Stimulated activated CD8-positive, alpha-beta memory T cell treated with anti-CD3 and anti-CD28 coated beads, Interleukin-12 subunit alpha, Interleukin-12 subunit beta, amount 100 ng/mL, for 1 hour (primary cell): ENCODE measurements at places on chromosomes 2 and 18.

DNA sequence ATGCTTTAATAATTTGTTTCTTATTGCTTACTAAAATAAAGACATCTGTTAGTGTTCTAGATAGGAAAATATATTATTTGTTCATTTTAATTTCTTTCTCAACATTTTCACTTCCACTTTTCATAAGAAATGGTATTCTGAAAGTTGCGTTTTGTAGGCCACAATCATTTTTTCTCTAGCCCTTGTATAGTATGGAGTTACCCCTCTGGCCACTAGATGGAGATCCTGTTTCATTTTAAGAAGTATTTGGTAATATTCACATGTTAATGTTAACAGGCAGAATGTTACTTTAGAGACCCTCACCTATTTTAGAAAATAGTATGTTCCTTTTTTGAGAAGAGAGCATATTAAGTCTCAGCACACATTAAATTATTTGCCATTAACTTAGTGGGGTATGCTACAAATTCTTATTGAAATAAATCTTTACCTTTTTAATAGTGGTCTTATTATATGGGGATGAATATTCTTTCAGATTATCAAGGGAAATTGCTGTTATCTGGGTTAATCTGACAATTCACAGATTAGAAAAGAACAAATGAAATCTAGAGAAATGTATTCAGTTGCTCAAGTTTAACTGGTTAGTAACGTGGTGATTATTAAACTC is 73.9 kb upstream of the TTC27 start:
- no peak for DNase-seq

- no peak for DNase-seq
Observed at GRCh38 chr2:53114582-53114981, 653.0 kb upstream of the CHAC2 start.

DNA sequence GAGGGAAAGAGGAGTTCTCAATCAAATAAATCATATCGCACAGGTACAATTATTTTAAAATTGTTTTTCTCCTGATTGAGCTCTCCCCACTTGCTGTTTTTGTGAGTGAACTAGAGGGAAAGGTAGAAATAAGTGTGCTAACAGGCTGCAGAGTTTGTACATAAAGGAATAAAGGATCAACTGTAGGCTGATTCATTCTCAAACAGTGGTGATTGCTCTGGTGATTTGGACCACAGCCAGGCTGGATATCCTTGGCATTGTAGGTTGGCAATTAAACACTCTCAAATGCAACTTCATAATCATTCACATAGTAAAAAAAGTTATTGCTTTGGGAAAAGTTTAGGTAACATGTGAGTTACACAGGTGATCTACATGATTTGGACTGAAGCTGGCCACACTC is 29.8 kb downstream of the LRP1B start:
- no peak for DNase-seq

- no peak for DNase-seq
Observed at GRCh38 chr18:3645384-3646156, 195.6 kb downstream of the TGIF1 start.

DNA sequence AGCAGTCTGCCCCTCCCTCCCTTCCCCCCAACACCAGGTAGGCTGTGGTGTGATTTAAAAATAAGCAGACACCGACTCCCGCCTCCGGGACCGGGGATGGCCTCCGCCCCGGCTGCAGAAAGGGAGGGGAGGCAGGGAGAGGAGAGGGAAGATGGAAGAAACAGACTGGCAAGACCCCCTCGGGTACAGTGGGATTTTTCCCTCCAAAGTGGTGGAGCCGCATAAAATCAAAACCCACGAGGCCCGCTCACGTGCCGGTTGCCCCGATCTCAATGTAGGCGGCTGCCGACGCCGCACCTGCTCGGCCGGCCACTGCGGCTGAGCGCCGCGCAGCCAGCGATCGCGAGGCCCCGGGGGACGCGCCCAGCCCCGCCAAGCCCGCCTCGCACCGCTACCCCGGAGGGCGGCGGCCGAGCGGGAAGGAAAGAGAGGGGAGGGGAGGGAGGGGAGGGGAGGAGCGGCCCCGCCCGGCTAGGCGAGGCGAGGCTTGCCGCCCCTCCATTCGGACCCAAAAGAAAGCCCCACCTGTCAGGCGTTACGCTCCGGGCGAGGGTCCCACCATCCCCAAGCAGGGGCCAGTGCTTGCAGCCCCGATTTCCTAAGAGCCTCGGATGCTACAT is 811 bp downstream of the ADD2 start:
- no peak for DNase-seq

DNA sequence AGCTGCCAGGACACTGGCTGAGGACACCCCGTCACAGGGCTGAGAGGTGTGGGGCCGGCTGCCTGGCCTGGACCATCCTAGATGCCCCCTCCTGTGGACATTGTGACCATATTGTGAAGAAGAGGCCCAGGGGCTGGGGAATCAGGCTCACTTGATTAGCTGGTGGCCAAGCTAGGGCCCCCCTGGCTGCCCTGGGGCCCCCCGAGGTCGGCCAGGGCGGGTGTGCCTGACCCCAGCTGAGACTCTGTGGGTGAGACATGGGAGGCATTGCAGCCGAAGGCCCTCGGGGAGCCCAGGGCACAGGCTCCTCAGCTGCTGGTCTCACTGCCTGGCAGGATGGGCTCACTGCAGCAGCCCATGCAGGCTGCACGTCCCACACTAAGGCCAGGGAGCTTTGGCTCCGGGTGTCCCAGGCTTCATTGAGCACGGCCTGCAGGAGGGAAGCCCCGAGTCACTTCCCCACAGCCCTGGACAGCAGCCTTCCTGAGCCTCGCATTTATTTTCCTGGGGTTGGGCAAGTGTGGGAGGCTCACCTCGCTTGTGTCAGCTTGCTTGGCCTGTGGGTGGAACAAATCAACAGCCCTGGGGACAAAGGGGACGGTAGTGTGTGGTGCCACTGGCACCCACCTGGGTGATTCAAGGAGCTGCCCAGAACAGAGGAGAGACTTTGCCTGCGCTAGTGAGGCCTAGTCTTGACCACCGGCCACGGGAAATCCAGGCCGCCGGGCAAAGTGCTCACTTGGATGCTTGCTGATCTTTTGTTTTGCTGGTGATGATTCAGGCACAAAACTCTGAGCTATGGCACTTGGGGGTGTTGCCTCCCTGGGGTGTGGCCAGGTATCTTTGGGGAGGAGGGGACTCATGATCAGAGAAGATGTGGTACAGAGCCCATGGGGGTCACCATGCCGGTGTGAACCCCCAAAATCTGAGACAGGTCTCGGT is 1.3 kb downstream of the GAL3ST2 start:
- no peak for DNase-seq

- no peak for DNase-seq
Observed at GRCh38 chr2:111045771-111046444, 74.8 kb upstream of the BCL2L11 start.
